Neural progenitor cell (in vitro differentiated cells): ENCODE measurements at places on chromosomes 7 and 10. TPM values are rescaled to one million over a fixed set of nuclear protein-coding genes. Genes with fewer than 3 reads are reported as not detected.

The FAM25C gene
- not detected in 2 replicates for total RNA-seq

DNA sequence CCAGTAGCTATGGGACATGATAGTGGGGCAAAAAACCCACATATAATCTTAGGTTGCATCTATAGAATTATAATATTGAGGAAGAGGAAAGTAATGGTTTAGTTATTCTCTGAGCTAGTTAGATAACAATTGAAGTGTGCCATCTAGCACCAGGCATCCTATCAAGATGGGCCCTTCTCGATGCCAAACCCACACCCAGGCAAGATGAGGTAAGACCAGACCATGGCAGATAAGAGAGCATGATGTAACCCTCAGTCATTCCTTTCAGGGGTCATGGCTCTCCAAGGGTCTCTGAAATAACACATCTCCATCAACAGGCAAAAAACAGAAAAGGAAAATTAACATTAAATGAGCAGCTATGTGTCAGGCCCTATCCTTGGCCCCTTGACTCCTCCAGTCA, 128.7 kb downstream of the SH3PXD2A start:
- no peaks in the 10 kb centered on the region for H3K27me3 ChIP-seq
- H3K36me3 ChIP-seq, result no peaks in the 10 kb centered on the region
- no peak overlapping the region for H3K4me3 ChIP-seq
- no peaks in the 10 kb centered on the region for H3K4me1 ChIP-seq
- no peak for DNase-seq

DNA sequence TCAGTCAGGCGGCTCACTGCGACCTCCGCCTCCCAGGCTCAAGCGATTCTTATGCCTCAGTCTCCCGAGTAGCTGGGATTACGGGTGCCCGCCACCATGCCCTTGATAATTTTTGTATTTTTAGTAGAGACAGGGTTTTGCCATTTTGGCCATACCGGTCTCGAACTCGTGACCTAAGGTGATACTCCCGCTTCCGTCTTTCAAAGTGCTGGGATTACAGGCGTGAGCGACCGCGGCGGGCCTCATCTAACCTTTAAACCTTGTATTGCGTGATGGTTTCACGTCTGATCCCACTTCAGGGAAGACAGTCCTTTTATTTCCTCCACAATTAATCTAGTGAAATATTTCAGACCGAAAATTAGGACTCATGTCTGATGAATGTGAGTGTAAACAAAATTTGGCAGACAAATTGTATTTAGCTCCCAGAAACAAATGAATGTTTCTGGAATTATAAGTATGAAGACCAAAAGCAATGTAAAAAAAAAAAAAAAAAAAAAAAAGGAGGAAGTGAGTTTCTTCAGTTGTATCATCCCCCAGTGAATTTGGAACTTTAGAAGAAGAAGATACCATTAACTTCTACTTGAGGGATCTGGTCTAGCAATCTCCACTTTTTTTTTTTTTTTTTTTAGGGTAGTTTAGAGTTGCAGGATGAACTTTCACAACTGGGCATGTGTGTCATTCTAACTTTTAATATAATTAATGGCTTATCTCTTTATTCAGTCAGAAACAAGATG, 1.6 kb downstream of the NUP42 start:
- no peaks in the 10 kb centered on the region for H3K27me3 ChIP-seq
- no peak for DNase-seq
- H3K27ac ChIP-seq, result no peak overlapping the region

- no peak overlapping the region for H3K4me3 ChIP-seq
- no peaks in the 10 kb centered on the region for H3K4me1 ChIP-seq
- H3K27ac ChIP-seq, result no peak overlapping the region
- no peaks in the 10 kb centered on the region for H3K36me3 ChIP-seq
- no peaks in the 10 kb centered on the region for H3K27me3 ChIP-seq
Observed at GRCh38 chr7:132371948-132372347, 204.3 kb downstream of the PLXNA4 start.

The GIMAP4 gene
- not detected in 2 replicates for total RNA-seq

The UTF1 gene
- total RNA-seq, result not detected in 2 replicates

The NODAL gene
- not detected in 2 replicates for total RNA-seq

The FAM180A gene
- not detected in 2 replicates for total RNA-seq

GRCh38 chr7:94676431-94676830, 20.5 kb upstream of the SGCE start:
- H3K27ac ChIP-seq, result no peak overlapping the region
- H3K27me3 ChIP-seq, result no peaks in the 10 kb centered on the region

The C7orf57 gene
- not detected in 2 replicates for total RNA-seq

The IL6 gene
- not detected in 2 replicates for total RNA-seq

The TMEM139 gene
- 0.94 and 5.4 TPM in 2 replicates for total RNA-seq

DNA sequence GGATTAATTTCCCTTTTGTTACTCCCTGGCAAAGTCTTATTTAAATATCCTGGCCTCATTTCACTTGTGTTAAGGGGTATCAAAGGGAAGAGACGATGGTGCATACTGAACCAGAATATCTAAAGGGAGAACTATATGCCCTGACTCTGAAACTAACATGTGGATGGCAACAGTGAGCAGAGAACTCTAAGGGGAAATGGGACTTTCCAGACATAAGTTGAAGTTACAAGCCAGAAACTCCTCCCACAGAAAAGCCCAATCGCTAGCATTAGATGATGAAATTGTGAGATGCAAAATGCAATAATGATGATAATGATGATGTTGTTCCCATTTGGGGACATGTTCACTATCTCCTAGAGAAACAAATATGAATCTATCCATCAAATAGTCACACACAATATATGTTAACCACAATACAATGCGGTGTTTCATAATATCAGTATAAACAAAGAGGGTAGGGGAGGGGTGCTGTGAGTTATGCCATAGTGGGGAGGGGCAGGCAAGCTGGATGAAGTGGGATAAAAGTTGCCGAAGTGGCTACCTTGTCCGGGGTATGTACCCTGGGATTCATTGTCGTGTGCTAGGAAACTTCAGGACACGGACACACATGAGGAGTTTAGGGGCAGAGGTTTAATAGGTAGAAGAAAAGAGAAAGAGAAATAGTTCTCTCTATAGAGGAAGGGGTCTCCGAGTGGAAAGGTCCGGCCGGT, 37.1 kb downstream of the TMEM229A start:
- H3K27ac ChIP-seq, result no peak overlapping the region
- no peaks in the 10 kb centered on the region for H3K27me3 ChIP-seq
- H3K4me1 ChIP-seq, result peaks cover 17% of the 10 kb centered on the region
- DNase-seq, result no peak
- no peak overlapping the region for H3K4me3 ChIP-seq
- no peaks in the 10 kb centered on the region for H3K36me3 ChIP-seq

The ADAM12 gene
- 7.4 and 8.0 TPM in 2 replicates for total RNA-seq

The CLDN3 gene
- total RNA-seq, result 1.6 and 14.2 TPM in 2 replicates

DNA sequence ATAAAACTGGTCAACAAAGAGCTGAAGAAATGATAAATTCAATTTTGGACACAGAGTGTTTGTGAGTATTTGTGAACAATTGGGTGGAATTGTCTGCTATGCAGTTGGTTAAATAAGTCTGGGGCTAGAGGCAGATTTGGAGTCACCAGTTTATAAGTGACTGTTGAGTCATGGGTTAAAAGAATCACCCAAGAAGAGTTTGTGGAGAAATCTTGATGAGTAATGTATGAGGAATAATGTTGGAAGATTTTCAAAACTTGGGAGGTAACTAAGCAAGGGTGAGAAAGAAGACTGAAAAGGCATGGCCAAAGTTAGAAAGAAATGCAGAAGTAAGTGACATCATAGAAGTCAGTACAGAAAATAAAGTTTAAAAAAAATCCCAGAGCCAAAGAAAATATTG, 750.7 kb downstream of the MAGI2 start:
- H3K27ac ChIP-seq, result no peak overlapping the region
- no peaks in the 10 kb centered on the region for H3K27me3 ChIP-seq
- H3K4me3 ChIP-seq, result no peak overlapping the region
- no peaks in the 10 kb centered on the region for H3K36me3 ChIP-seq
- DNase-seq, result no peak
- H3K4me1 ChIP-seq, result no peaks in the 10 kb centered on the region

The ZNF25 gene
- 3.3 and 4.8 TPM in 2 replicates for total RNA-seq

- peaks cover 11% of the 10 kb centered on the region for H3K4me1 ChIP-seq
- H3K36me3 ChIP-seq, result no peaks in the 10 kb centered on the region
- DNase-seq, result no peak
Observed at GRCh38 chr7:32248522-32248921, 178.3 kb upstream of the PDE1C start.
